KG1 (cell line): ENCODE measurements at places on chromosomes 2 and 18.

- no peak for DNase-seq
Measured at GRCh38 chr2:60852282-60852860, 29.0 kb upstream of the REL start.

- no peak for DNase-seq
Measured at GRCh38 chr2:174827371-174828369, 63.4 kb upstream of the CHRNA1 start.

GRCh38 chr2:104290566-104290891, 563.4 kb upstream of the POU3F3 start:
- DNase-seq: no peak

DNA sequence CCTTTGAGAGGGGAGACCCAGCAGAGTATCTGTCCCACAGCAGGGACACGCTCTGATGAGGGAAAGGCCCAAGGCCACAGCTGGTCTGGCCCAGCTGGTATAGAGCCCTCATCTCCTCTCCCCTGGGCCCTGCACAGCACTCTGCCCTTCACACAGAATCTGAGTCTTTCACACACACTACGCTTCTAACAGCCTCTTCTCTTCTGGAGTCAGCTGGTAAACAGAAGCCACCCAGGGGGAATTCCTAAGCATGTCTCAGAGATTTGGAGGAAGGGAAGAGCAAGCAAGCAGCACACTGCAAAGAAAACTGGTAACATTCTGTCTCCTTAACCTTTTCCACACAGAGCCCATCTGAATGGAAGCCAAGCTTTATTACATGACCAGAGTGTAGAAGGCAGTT, 121.1 kb upstream of the ACAA2 start:
- DNase-seq: no peak

- DNase-seq: no peak
Measured at GRCh38 chr2:47226923-47227220, 71.8 kb upstream of the STPG4 start.

- no peak for DNase-seq
Measured at GRCh38 chr2:138779406-138779780, 797 bp downstream of the NXPH2 start.

- no peak for DNase-seq
Measured at GRCh38 chr2:2840681-2841300, 509.7 kb upstream of the MYT1L start.

DNA sequence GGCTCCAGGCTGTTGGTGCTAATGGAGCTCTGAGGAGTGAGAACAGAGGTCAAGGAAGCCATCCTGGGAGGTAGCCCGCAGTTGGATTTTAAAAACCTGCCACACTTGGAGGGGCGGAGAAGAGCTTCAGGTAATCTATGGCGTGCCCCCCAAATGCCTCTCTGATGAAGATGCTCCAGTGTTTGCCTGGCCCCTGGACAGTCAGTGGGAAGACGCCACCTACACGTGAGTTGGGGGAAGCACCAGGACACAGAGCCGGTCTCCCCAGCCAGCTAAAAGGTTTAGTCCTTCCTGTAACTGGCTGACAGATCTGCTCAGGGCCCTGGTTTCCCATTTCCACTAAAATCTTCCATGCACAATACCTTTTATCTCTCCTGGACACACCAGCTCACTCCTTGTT, 225.0 kb downstream of the TTC32 start:
- no peak for DNase-seq

- peak; percentile 7 for DNase-seq
Measured at GRCh38 chr2:133171393-133172004, 396.8 kb downstream of the NCKAP5 start.

- DNase-seq: peak; percentile 46
Measured at GRCh38 chr2:72770879-72771461, 54.9 kb downstream of the EXOC6B start.

- DNase-seq: no peak
Measured at GRCh38 chr18:78528411-78529258, 451.0 kb upstream of the SALL3 start.

- DNase-seq: no peak
Measured at GRCh38 chr2:242001853-242002252, 132.3 kb downstream of the RTP5 start.

- no peak for DNase-seq
Measured at GRCh38 chr2:207480521-207481040, 49.2 kb upstream of the CREB1 start.

DNA sequence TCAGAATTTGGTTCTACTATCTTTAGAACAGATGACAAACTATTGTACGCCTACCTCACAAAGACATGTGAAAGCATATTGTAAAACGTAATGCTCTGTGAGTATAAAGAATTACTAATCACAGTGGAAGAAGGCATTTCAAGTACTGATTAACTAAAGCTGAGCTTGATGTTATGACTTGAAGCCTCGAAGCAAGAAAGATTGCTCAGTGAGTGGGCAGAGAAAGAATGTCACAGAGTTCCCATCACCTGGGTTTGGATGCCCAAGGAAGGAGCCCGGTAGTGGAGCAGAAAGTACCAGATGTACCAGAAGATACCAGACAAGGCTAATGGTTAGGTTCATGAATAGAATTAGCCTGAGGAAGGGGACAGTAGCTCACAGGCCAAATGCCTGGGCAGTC, 39.5 kb upstream of the FAM110C start:
- no peak for DNase-seq

- peak; percentile 40 for DNase-seq
Measured at GRCh38 chr2:41782306-41783158, 265.3 kb upstream of the PKDCC start.

- DNase-seq: no peak
Measured at GRCh38 chr2:160697817-160698216, 204.2 kb upstream of the RBMS1 start.

- DNase-seq: no peak
Measured at GRCh38 chr2:177391822-177392372, 676 bp upstream of the AGPS start.

GRCh38 chr2:67037655-67038054, 359.5 kb upstream of the ETAA1 start:
- no peak for DNase-seq

GRCh38 chr2:196399722-196400691, 228.6 kb upstream of the STK17B start:
- no peak for DNase-seq

- no peak for DNase-seq
Measured at GRCh38 chr18:43847164-43848091, 570.1 kb upstream of the SYT4 start.

GRCh38 chr2:180033993-180034894, 27.1 kb upstream of the CWC22 start:
- DNase-seq: no peak

DNA sequence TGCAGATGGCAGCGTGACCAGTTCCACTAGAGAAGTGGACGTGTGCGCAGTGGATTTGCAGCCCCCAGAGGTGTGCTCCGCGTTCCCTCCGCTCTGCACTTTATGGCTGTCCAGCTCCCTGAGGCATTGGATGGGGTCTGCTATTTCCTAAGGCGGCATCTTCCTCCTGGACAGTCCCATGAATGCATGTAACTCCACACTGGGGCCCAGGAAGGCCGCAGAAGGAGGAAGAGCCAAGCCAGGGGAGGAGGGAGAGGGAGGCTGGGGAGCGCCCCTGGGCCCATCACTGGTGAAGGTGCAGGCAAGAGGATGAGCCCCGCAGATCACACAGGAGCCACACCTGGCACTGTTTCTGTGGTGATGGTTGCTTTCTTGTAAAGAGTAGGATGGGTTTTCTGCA, 99.1 kb downstream of the PTGR3 start:
- no peak for DNase-seq

- no peak for DNase-seq
Measured at GRCh38 chr2:207395535-207396251, 134.1 kb upstream of the CREB1 start.

DNA sequence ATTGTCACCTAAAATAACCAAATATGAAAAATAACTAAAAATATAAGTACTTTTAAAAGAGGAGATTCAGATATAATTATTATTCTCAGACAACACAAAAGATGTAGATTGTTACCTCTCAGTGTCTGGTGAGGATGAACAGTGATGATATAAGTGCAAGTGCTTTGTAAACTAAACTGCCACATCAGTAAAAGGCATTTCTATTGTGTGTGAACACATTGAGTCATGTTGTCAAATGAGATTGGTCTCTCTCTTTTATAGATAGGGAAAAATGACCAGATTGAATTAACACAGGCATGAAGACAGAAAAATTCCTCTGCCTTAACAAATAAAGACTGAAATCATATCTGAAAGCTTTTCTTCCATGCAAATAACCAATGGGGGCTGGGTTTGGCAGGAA, 182.4 kb upstream of the TMEFF2 start:
- DNase-seq: no peak

- no peak for DNase-seq
Measured at GRCh38 chr2:227871375-227871791, at the start of gene DAW1. TSS of gene DAW1 (plus strand) at chr2:227871631. CDS start at chr2:227871690, 59 bp downstream.

GRCh38 chr2:45930396-45930792, 278.9 kb downstream of the PRKCE start:
- DNase-seq: no peak

- no peak for DNase-seq
Measured at GRCh38 chr2:216354306-216354705, 18.0 kb downstream of the MARCHF4 start.

GRCh38 chr2:215626063-215626462, 190.2 kb upstream of the FN1 start:
- no peak for DNase-seq

- DNase-seq: no peak
Measured at GRCh38 chr18:79469751-79470505, 74.2 kb downstream of the NFATC1 start.

GRCh38 chr2:231241755-231242507, 43.5 kb downstream of the ARMC9 start:
- DNase-seq: no peak

DNA sequence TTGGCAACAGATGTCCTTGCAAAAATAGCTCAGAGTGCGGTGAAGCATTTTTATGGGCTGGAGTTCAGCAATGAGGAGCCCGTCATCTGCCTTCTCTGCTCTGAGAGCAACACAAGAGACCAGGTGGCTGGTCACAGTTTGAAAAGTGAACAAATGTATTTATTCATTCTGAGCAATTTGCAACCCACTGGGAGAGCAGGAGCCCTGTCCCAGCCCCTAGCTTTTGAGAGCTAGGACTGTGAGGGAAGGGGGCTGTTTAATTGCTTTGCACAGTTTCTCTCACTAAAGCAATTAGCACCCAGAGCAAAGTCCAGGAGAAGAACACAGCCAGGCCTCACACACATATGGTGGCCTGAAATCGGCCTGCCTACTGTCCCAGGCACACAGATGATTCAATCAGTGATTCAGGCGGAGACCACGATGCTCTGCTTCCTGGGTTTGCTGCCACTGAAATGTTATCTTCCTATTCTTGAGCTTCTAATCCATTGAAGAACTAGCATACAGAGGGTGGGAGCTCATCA, 646.1 kb upstream of the ACVR2A start:
- DNase-seq: no peak

GRCh38 chr2:170298115-170298514, 120.2 kb downstream of the MYO3B start:
- DNase-seq: no peak

GRCh38 chr2:217735034-217735433, 267.8 kb downstream of the TNS1 start:
- DNase-seq: no peak

GRCh38 chr18:31185186-31185950, 22.7 kb upstream of the DSC1 start:
- no peak for DNase-seq

GRCh38 chr2:174553811-174554493, 43.7 kb downstream of the WIPF1 start:
- no peak for DNase-seq

- DNase-seq: no peak
Measured at GRCh38 chr2:68877079-68877772, 6.0 kb upstream of the BMP10 start.

- no peak for DNase-seq
Measured at GRCh38 chr2:1900732-1901131, 156.4 kb upstream of the PXDN start.

DNA sequence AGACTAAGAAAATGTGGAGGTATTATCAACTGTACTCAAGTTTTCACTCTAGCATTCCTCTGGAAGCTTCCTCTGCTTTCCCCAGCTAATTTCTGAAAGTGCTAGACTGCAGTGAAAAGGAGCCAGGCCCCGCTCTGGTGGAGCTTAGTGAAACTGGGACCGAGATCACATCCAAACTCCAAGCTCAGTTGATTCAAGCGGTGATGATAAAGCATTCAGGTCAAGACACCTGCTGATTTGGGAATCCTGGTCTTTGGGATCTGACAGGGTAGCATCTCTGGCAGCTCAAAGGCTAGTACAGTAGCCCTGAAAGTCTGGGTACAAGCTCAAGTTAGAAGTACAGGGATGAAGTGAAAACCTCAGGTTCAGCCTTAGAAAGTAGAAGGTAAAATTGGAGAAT, 120.2 kb upstream of the CRIM1 start:
- DNase-seq: no peak

GRCh38 chr18:58177004-58177717, 133.1 kb downstream of the NEDD4L start:
- no peak for DNase-seq

GRCh38 chr2:167017021-167017420, 128.7 kb downstream of the XIRP2 start:
- DNase-seq: no peak

DNA sequence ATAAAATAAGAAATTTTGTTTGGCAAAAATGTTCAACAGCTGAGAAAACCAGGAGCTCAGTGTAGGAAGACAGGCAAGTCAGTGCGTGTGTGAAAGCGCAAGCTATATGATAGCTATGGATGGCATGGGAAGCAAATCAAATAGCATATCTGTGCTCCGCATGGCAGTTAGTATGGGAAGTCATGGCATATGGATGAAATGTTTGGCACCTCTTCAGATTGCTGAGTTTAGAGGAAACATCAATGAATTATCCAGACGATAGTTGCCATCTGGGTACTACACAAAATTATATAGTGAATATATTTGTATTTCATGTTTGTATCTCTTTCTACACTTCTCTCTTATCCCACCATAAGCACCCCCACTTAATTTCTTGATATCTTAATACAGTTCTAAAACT, 85.9 kb upstream of the TWSG1 start:
- no peak for DNase-seq

GRCh38 chr2:143968860-143969259, 551.1 kb downstream of the ZEB2 start:
- DNase-seq: no peak

GRCh38 chr2:86747711-86748639, 27.9 kb downstream of the RMND5A start:
- no peak for DNase-seq

GRCh38 chr2:47012189-47012588, 96.6 kb upstream of the MCFD2 start:
- no peak for DNase-seq

DNA sequence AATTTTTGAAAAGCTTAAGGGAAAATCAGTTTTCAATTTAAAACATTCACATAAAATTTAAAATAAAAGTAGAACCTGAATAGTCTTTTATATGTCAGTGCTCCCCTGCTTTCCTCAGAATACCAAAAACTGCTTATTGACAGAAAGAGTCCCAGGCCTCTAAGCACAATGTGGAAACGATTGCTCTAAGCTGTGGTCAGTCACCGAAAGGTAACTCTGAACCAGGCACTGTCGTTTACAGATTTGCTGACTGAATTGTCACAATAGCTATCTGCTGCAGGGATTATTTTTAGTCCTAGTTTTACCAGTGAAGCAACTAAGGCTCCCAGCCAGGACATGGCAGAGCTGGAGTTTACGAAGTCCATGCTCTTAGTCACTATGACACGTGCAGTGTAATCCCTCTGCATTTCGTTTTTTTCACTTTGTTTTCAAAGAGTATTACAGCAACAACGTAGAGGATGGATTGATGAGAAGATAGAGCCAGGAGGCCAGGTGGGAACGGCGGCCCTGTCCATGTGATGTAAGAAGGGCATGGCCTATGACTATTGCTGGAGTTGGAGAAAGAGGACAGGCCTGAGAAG, 28.1 kb upstream of the TMEM247 start:
- no peak for DNase-seq

- DNase-seq: no peak
Measured at GRCh38 chr2:1222056-1222455, 191.2 kb upstream of the TPO start.
